ENCODE measurements at places on chromosomes 3 and 15.

DNA sequence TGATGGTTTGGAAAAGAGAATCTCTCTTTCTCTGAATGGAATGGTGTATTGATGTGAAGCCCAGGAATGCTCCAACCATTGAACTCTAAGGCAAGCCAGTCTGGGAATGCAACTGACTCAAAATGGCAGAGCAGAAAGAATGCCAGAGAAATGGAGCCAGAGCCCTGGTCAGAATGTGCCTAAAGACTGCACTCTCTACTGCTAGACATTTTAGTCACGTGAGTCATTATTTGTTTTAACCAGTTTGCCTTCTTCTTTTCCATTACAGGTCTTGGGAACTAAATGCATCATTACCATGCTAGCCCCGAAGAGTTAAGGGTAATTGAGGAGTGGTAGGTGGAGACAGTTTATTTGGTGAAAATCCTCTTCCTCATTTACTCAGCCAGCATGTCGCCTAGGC is 67.3 kb upstream of the TRIM42 start:
- DNase-seq = peak; percentile 10

GRCh38 chr15:96331945-96332636 is 1.6 kb downstream of the NR2F2 start:
- peak; percentile 60 for DNase-seq

DNA sequence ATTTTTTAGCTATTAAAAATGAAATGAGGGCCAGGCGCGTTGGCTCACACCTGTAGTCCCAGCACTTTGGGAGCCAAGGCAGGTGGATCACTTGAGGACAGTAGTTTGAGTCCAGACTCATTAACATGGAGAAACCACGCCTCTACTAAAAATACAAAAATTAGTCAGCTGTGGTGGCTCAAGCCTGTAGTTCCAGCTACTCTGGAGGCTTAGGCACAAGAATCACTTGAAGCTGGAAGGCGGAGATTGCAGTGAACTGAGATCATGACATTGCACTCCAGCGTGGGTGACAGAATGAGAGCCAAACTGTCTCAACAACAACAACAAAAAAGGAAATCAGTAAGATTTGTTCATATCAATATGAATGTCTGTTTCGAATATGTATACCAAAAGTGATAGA is 517.1 kb downstream of the ROBO1 start:
- DNase-seq = no peak

DNA sequence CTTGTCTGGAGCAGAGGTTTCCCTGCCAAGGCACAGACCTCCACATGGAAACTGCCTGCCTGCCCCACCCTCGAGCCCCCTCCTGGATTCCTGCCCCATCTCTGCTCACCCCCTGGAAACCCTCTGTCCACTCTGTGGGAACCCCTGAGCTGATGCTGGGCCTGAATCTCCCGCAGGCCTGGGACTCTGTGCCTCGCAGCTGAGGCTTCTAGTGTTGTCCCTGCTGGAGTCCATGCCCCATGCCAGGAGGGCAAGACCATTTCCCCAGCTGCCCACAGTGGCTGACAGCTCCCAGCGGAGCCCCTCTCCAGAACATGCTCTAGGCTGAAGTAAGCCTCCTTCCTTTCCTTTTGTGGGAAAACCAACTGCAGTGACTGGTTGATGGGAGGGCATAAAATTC is 46.9 kb downstream of the SRGAP3 start:
- DNase-seq = no peak

DNA sequence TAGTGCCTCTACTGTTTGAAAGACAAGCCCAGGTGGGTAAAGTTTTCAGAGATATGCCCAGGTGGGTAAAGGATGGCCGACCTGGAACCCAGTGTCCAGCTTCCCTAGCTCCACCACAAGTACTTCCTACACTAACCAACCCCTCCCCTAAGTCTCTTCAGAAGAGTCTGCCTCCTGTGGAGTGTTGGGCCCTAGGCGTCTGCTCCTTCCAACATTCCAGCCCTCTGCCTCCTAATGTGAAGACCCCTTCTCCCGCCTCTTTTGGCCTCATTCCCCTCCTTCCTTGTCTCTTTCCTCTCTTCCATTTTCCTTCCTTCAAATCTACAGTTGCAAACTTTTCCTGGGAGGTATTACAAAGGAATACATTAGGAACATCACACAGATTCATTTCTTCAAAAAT is 38.6 kb downstream of the CNTN3 start:
- DNase-seq = no peak

DNA sequence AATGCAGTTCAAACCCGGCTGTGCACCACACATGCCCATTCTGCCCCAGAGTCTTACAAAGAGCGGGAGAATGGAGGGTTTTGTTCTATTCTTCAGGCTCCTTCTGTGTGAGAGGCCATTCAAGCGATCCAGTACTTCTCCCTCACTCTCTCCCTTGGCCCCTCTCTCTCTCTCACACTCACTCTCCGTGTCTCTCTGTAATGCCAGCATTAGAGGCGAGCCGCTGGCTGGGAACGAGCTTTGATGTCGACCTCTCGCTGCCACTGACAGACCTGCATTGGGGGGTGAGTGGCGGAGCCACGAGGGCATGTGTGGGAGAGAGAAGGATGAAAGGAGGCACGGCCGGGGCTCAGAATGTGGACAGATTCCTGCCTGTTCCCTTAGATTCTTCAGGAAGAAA is 231.7 kb upstream of the ARRDC4 start:
- DNase-seq = no peak

- no peak for DNase-seq
Observed at GRCh38 chr3:45948881-45949280, 5.6 kb downstream of the CXCR6 start.

GRCh38 chr3:122907471-122907870 is 112.6 kb downstream of the SLC49A4 start:
- no peak for DNase-seq

DNA sequence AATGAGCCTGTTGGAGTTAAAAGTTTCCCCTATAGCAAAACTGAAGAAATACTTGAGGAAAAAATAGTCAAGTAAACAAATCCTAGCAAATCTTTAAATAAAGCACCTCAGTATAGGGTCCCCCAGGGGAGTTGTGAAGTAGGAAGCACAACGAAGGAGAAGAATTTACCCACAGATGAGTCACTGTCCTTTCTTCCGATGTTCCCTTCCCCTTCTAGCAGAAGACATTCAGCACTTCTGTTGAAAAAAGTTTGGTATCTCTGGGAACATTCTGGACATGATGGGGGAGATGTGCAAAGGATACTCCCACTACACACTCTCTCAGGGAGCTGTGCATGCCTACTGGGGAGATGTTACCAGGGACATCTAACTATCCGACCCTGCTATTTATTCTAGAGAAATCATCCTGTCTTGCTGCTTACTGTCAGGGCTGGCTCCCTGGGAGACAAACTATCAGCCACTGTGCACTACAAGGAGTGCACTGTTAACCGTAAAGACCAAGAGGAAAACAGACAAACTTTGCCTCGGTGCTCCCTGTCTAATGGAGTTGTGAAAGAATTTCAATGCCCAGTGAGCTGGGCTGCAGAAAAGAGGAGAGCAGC is 93.8 kb downstream of the RFTN1 start:
- DNase-seq = peak; percentile 76

- DNase-seq = no peak
Observed at GRCh38 chr3:136946978-136947377, 10.8 kb upstream of the IL20RB start.

DNA sequence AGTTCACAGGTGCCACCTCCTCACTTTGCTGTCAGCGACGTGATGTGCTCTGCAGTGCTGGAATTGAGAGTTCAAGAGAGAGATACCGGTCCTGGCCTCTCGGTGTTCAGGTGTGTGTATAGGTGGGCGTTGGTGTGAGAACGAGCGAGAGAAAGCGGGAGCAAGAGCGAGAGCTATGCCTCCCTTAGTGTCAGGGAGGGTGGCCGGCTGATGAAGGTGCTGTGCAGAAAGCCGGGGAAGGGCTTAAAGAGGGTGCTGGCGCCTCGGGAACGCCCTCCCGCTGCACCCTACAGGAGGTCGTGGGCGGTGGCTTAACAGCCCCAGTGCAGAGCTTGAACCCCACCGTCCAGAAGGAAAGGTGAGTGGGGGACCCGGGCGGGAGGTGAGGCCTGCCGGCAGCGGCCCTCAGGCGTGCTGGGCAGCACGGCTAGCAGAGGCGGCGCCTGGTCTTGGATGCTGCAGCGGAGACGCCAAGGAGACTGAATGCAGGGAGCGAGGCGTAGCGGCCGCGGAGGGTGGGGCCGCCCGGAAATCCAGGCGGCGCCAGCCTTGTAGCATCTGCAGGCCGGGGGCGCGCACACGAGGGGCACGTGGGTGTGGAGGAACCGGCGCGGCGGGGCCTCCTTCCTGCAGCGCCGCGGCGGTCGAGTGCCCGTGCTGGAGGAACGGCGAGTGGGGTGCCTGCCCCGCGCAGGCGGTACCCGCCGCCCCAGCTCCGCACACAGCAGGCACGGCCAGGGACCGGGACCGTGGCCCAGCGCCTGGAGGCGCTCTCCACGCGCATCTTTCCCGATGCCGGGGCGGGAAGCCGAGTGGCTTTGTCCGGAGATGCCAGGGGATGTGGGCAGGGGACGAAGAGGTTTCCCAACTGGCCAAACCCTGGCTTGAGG is 246.8 kb upstream of the TOPAZ1 start:
- DNase-seq = no peak

- no peak for DNase-seq
Observed at GRCh38 chr15:74303741-74304309, 63.6 kb downstream of the CYP11A1 start.

DNA sequence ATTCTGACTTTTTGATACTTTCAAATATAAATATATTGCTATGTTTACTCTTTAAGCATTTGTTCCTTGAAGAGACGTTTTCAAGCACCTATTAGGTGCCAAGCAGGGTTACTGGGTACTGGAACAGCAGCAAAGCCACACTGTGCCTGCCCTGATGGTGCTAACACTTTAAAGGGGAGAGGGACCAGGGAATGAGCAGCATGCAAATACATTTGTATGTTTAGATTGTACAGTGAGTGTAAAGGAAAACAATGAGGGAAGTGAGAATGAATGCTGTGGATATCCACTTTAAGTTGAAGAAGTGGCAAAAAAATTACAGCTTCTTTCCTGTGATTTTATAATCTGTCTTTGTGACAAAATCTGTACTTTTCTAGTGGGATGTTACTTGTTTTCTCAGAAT is 400.2 kb upstream of the ATP11B start:
- DNase-seq = no peak

DNA sequence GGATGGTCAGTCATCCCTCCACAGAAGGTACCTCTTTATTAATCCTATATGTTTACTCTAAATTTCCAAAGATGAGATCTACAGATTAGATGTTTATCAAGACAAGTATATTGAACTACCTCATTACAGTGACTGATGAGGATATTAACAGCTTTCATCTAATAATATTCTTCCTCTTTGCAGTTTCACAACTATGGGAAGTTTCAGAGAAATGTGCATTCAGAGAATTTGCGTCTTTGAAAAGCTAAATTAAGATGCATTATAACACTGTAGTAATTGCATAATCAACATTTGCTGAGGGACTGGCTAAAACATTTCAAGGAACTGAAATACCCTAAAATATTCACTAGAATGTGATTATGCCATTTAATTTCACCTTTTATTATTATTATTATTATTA is 46.7 kb downstream of the MCF2L2 start:
- no peak for DNase-seq

- peak; percentile 60 for DNase-seq
Observed at GRCh38 chr3:108914774-108915641, 38.7 kb downstream of the GUCA1C start.

GRCh38 chr15:85757073-85757938 is 37.4 kb downstream of the KLHL25 start:
- no peak for DNase-seq

DNA sequence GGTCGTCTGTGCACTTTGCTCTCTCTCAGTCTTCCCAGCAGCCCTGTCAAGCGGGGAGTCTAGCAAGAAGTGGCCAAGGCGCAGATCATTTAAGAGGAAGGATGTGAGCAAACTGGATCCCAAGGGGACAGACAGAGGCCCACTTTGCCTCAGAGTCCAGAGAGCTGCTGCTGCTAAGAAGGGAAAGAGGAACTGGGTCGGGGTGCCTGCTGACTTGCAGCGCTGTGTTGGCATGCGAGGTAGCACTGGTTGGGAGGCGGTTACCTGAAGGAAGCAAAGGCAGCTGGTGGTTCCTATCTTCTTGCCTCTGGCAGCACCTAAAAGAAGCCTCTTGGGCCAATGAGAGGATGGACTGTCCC is 28.1 kb downstream of the SMAD3 start:
- DNase-seq = no peak

All from fibroblast of skin of scalp (primary cell).